ENCODE measurements at places on chromosomes 1 and 21. TPM values are rescaled to one million over a fixed set of nuclear protein-coding genes. Genes with fewer than 3 reads are reported as not detected.

ANP32E gene
- total RNA-seq: 43.8 TPM

LIPI gene
- total RNA-seq: not detected

LENEP gene
- total RNA-seq: not detected

OXCT2 gene
- total RNA-seq: 0.55 TPM

FNDC5 gene
- 0.44 TPM for total RNA-seq

LHX8 gene
- total RNA-seq: 1.2 TPM

APCS gene
- total RNA-seq: not detected

L1TD1 gene
- not detected for total RNA-seq

IL20 gene
- total RNA-seq: 0.06 TPM

RNF2 gene
- 17.5 TPM for total RNA-seq

CTSS gene
- 17.4 TPM for total RNA-seq

CDK18 gene
- total RNA-seq: 0.82 TPM

TMEM234 gene
- total RNA-seq: 7.7 TPM

IVL gene
- 0.06 TPM for total RNA-seq

STUM gene
- total RNA-seq: not detected

KLHDC7A gene
- 1.3 TPM for total RNA-seq

CFAP45 gene
- 0.61 TPM for total RNA-seq

PLA2G2D gene
- not detected for total RNA-seq

SUSD4 gene
- total RNA-seq: 0.60 TPM

RHCE gene
- total RNA-seq: 0.11 TPM

Data from A549 treated with CORT108297 at 1 μM for 4 hours (cell line).